Esophagus squamous epithelium (tissue), 5 donors: ENCODE measurements at places on chromosomes 7 and 10.

DNA sequence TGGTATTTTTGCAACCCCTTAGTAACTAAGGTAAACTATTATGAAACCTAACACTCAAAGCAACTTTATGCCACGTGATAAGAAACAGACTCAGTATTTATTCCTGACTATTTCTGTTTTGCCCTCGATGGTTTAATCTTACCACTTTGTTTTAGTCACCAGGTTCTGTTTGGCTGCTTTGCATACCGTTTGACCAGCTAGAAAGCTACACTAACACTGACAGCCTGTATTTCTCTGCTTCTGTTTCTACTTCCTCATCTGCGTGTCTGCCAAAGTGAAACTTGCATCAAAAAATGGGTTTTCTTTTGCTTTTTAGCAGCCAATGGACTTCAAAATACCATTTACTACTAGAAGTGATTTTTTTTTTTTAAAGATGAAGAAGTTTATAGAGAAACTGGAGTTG is 802.5 kb downstream of the GRM8 start:
- H3K36me3 ChIP-seq = no peaks in the 10 kb centered on the region
- H3K4me3 ChIP-seq = no peak overlapping the region
- no peaks in the 10 kb centered on the region for H3K27me3 ChIP-seq

GRCh38 chr7:23787272-23787671 is 77.3 kb downstream of the STK31 start:
- H3K27me3 ChIP-seq = no peaks in the 10 kb centered on the region
- no peak overlapping the region for H3K27ac ChIP-seq
- H3K4me3 ChIP-seq = no peak overlapping the region
- DNase-seq = no peak

GRCh38 chr10:35613597-35614226 is 8.6 kb downstream of the GJD4 start:
- H3K27ac ChIP-seq = no peak overlapping the region
- H3K27me3 ChIP-seq = no peaks in the 10 kb centered on the region
- DNase-seq = no peak
- no peaks in the 10 kb centered on the region for H3K36me3 ChIP-seq

- peaks cover 62% of the 10 kb centered on the region for H3K36me3 ChIP-seq
- no peaks in the 10 kb centered on the region for H3K27me3 ChIP-seq
- peaks cover 22% of the 10 kb centered on the region for H3K4me1 ChIP-seq
- no peak overlapping the region for H3K27ac ChIP-seq
Measured at GRCh38 chr7:149284343-149284742, 22.3 kb downstream of the ZNF783 start.
